ENCODE measurements at places on chromosomes 11 and 22.

- no peaks in the 10 kb centered on the region for H3K36me3 ChIP-seq
- peaks cover 7% of the 10 kb centered on the region for H3K4me1 ChIP-seq
- H3K4me3 ChIP-seq: no peak overlapping the region
- no peaks in the 10 kb centered on the region for H3K27me3 ChIP-seq
These were observed 2.2 kb downstream of the C11orf24 start for GRCh38 chr11:68269414-68270081.

DNA sequence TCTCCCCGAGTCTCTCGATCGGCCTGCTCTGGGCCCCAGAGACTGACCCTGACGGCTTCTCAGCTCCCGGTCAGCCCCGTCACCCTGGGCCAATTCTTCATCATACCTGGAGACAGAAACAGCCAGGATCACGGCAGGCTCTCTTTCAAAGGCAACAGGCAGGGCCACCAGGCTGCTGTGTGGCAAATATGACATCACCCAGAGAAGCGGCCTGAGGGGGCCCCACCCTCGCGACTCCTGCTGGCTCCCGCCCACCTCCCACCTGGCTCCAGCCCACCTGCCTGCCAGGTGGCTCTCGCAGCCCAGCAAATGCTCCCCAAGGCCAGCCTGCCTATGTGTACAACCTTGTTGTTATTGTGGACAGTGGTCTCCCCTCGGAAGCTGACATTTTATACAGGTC, 24.9 kb upstream of the PACSIN2 start:
- no peak for DNase-seq
- H3K27me3 ChIP-seq: no peaks in the 10 kb centered on the region
- no peaks in the 10 kb centered on the region for H3K4me1 ChIP-seq
- no peak overlapping the region for H3K27ac ChIP-seq
- no peaks in the 10 kb centered on the region for H3K36me3 ChIP-seq

GRCh38 chr22:37298748-37299495, 16.6 kb downstream of the CYTH4 start:
- H3K4me1 ChIP-seq: no peaks in the 10 kb centered on the region
- no peaks in the 10 kb centered on the region for H3K36me3 ChIP-seq
- no peak overlapping the region for H3K27ac ChIP-seq
- no peak for DNase-seq
- no peak overlapping the region for H3K4me3 ChIP-seq

DNA sequence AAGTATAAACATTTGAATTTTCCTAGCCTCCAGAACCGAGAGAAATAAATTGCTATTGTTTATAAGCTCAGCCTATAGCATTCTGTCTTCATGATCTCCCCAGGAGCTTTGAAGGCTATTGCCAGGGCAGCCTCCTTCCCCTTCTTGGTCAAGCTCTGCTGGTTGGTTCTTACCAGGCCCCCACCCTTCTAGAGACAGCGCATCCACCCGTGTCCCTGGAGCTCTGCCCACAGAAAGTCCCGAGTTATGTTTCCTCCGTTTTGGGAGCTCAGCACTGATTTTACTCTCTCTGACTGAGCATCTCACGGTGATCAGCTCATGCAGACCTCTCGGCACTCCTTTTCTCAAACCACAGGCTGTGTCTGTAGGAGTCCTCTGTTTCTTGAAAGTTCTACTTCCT, 123.8 kb upstream of the SORL1-AS1 start:
- H3K27me3 ChIP-seq: no peaks in the 10 kb centered on the region
- H3K4me1 ChIP-seq: no peaks in the 10 kb centered on the region
- no peak overlapping the region for H3K27ac ChIP-seq

DNA sequence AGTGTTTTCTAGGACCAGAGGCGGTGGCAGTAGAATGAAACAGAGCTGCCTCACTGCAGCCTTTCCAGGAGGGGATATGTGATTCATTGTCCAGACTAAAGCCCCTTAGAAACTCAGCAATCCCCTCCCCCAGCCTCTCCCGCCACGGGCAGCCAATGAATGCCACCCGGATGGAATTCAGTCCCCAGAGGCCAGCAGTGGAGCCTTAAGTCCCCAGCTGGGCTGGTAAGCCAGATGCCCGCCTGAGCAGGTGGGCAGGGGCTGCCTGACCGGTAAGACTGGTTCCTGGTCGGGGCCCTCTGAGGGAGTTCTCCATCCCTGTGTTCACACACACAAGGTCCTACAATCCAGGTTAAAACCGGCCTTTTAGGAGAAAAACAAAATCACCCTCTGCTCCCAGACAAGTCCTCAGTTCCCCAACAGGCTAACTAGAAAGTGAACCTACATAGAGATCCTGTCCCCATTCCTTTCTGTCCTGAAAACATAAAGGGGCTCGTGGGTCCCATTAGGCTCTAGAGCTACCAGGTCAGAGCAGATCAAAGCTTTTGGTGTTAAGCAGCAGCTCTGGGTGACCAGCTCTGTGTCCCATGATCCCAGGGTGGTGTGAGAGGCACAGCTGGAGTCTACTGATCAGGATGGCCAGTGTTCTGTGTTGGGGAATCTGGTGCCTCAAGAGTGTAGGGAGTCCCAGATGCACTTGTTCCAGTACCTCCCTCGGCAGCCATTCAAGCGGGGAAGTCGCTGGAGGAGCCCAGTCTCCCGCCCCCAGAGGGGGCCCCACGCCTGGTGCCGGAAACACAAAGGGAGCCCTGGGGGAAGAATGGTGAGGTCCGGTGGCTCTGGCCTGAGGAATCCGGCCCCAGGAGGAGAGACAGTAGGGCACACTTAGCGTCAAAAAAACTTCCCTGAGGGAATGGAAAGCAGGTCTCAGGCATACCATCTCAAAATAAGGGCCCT, 2.6 kb downstream of the PATZ1 start:
- peak; percentile 87 for DNase-seq
- no peak overlapping the region for H3K4me3 ChIP-seq
- no peaks in the 10 kb centered on the region for H3K27me3 ChIP-seq
- H3K36me3 ChIP-seq: no peaks in the 10 kb centered on the region
- H3K4me1 ChIP-seq: no peaks in the 10 kb centered on the region
- peak overlapping the region; percentile 93 for H3K27ac ChIP-seq

DNA sequence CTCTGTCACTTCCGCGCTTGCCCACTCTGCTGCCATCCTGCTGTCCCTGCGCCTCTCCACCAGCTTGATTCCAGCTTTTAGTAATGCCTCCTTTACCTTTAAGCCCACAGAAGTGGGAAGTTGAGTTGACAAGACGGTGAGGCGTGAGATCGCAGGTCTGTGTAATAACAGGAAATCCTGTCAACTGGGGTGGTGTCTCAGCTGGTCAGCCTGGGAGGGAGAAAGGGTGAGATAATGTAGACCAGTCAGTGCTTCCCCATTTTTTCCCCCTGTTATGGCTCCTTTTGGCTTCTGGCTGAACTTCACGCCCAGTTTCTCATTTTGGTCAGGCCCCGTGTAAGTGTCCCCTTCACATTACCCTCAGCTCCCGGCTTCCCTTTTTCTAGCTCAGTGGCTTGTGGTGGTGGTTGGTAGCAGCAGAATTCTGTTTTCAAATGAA, 98.9 kb downstream of the TRAF6 start:
- H3K36me3 ChIP-seq: no peaks in the 10 kb centered on the region
- no peaks in the 10 kb centered on the region for H3K4me1 ChIP-seq
- no peak for DNase-seq
- no peak overlapping the region for H3K4me3 ChIP-seq

All from breast epithelium (tissue), 4 donors.